ENCODE measurements at places on chromosomes 16 and 17.

GRCh38 chr16:25066426-25066746 lies 45.2 kb upstream of the LCMT1 start:
- DNase-seq: no peak

- no peak for DNase-seq
Measured at GRCh38 chr17:3529817-3530741, 27.5 kb downstream of the TRPV3 start.

GRCh38 chr17:77471984-77472461 lies 331.3 kb downstream of the SEC14L1 start:
- no peak for DNase-seq

- no peak for DNase-seq
Measured at GRCh38 chr17:76371656-76372628, 12.5 kb upstream of the SPHK1 start.

GRCh38 chr16:20348365-20349185 lies 3.9 kb downstream of the UMOD start:
- DNase-seq: no peak

GRCh38 chr16:27721531-27722181 lies 171.7 kb downstream of the KATNIP start:
- DNase-seq: no peak

- DNase-seq: no peak
Measured at GRCh38 chr17:60158751-60159478, 9.1 kb downstream of the CA4 start.

DNA sequence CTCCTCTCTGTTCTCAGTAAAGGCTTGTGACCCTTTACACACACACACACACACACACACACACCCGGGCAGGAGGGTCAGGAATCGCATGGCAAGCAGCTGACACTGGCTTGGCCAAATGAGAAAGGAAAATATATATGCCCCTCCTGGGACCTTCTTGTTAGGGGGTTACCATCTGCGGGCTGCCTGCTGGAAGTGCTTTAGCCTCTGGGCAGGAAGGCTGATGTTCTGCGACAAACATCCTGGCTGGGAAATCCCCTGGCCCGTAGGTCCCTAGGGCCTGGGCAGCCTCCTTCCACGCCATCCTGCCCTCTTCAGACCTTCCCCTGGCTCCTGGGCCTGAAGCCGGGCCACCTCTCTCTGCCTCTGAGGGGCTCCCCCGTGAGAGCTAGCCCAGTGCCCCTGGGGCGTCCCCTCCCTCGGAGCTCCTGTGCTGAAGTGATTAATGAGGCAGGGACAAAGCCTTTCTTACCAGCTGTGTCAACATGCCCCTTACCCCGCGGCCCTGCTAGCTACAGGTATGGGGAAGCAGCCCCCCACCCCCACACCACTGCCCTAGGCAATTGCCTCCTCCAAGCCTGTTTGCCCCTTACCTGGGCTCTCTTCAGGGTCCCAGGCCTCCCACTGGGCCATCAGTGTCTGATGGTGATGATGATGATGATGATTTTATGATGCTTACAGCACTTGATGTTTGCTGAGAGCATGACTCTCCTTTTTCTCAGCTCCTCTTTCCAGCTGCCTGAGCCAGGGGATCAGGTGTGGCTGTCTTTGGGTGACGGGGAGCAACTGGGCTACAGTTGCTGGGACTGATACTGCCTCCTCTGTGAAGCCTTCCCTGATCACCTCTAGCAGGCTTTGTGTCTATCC lies 32.8 kb upstream of the ETV4 start:
- DNase-seq: no peak

- DNase-seq: no peak
Measured at GRCh38 chr17:74110467-74110866, 93.0 kb upstream of the RPL38 start.

DNA sequence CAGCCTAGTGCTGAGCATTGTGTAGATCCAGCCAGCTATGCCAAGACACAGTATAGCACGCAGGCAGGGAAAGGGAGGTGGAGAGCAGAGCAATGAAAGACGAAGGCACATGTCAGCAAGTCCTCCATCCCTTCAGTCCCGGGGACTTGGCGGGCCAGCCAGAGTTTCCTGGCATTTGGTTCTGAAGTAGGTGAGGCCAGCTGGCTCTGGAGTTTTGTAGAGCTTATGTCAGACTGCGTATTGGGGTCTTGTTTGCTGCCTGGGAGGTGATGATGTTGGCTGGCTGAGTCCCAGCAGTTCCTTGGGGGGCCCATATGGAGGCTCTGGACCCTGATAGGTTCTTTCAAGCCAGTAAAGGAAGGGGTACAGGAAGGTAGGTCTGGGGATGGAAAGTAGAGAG lies 55.7 kb upstream of the AKTIP start:
- no peak for DNase-seq

GRCh38 chr17:77505181-77505639 lies 364.4 kb downstream of the SEC14L1 start:
- DNase-seq: no peak

DNA sequence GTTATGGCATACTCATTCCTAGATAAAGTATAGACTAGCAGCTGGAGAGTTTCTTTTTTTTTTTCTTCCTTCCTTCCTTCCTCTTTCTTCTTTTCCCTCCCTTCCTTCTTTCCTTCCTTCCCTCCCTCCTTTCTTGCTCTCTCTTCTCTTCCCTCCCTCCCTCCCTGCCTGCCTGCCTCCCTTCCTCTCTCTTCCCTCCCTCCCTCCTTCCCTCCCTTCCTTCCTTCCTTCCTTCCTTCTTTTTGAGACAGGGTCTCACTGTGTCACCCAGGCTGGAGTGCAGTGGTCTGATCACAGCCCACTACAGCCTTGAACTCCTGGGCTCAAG lies 7.0 kb upstream of the SNTB2 start:
- no peak for DNase-seq

DNA sequence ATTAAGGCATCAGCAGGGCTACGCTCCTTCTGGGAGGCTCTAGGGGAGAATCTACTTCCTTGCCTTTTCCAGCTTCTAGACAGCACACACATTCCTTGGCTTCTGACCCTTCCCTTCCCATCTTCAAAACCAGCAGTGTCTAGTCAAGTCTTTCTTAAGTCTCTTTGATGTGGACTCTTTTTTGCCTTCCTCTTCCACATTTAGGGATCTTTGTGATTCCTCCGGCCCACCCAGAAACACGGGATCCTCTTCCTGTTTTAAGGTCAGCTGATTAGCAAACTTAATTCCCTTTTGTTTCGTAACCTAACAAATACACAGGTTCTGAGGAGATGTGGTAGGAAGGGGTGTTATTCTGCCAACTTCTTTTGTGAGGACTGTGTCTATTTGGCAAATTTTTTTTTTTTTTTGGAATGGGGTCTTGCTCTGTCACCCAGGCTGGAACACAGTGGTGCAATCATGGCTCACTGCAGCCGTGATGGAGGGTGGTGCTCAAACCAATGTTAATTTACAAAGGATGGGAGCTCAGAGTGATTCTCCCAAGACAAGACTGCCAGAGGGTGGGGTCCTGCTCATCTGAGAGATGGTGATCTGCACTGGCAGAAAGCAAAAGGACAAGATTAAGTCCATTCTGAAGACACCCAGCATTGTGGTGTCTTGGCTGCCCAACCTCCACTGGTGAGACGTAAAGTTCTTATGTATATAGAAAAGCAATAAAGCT lies 14.7 kb downstream of the KNOP1 start:
- DNase-seq: no peak

GRCh38 chr16:17265154-17265553 lies 205.6 kb downstream of the XYLT1 start:
- DNase-seq: no peak

DNA sequence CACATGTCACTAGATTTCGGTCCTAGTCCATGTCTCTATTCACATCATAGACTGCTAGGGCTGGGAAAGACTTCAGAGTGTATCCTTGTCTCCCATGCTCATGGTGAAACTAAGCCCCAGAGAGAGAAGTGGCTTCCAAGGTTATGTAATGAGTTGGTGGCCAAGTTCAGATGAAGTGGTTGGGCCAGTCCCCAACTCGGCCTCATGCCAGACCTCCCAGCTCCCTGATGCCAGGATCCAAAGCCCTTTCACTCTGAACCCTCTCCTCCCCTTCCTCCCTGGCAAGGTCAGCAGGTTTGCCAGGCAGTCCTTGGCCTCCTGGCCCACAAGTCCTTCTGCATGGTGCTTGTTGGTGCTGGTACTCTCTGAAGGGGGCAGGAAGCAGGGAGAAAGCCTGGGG lies 189.7 kb downstream of the AXIN2 start:
- no peak for DNase-seq

Data from Panc1 (cell line).